HFFc6 (cell line): ENCODE measurements at places on chromosomes 3 and 15. TPM values are rescaled to one million over a fixed set of nuclear protein-coding genes. Genes with fewer than 3 reads are reported as not detected.

The NLGN1 gene
- total RNA-seq = 9.1 to 13.7 TPM (median 11.0 TPM) in 3 replicates

The TM4SF1 gene
- 7.7 to 75.8 TPM (median 9.2 TPM) in 3 replicates for total RNA-seq

The SLC51B gene
- not detected in 3 replicates for total RNA-seq

The DLEC1 gene
- total RNA-seq = 0.05 to 0.06 TPM in 2 of 3 replicates, not detected in the other

The RASGRF1 gene
- 0.23 TPM in 1 of 3 replicates, not detected in the others for total RNA-seq

The ACAN gene
- total RNA-seq = not detected in 3 replicates

DNA sequence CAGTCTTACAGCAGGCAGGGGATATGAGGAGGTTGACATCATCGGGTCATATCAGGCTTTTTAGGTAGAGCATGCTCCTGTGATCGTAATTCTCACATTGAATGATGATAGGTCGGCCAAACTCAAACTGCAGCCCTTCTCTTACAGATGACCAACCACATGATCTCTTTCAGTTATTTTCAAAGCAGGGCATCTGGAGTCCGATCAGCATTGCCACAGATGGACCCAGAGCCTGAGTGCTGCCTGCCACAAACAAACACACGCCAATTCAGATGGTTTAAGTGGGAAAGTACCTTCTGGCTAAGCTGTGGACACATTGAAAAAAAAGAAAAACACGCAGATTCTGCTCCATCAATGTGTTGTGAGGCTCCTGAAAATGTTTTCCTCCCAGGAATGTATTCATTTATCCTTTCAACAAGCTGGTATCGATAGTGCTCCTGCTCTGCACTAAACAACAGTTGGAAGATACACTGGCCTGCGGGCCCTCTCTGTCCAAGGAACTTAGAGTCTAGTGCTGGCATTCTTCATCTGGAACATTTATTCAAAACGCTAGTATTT lies 31.2 kb downstream of the ARPP21 start:
- no peak for DNase-seq

GRCh38 chr15:59792359-59792758 lies 103.2 kb upstream of the BNIP2 start:
- no peak for DNase-seq

- no peak for DNase-seq
These were observed 13.8 kb downstream of the ATP11B start for GRCh38 chr3:182807061-182807460.

- peak; percentile 39 for DNase-seq
These were observed 9.3 kb downstream of the COLQ start for GRCh38 chr3:15512166-15512565.

GRCh38 chr3:184440151-184440550 lies 60.3 kb downstream of the CHRD start:
- no peak for DNase-seq

DNA sequence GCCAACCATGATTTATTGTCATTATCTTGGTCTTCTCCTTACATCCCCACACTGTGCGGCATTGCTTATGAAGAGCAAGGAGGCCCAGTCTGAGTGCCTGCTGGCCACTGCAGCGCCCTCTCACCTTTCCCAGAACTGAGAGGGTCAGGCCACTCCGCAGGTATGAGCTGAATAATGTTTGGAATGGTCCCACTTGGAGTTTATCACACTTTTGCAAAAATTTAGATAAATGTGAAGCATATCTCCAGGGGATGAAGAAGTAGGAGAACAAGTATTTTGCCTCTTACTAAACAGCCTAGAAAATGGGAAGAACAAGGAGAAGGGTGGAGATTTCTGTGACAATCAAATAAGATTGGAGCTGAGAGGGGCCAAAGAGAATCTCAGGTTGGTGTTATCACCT lies 74.4 kb upstream of the GSK3B start:
- DNase-seq = no peak

DNA sequence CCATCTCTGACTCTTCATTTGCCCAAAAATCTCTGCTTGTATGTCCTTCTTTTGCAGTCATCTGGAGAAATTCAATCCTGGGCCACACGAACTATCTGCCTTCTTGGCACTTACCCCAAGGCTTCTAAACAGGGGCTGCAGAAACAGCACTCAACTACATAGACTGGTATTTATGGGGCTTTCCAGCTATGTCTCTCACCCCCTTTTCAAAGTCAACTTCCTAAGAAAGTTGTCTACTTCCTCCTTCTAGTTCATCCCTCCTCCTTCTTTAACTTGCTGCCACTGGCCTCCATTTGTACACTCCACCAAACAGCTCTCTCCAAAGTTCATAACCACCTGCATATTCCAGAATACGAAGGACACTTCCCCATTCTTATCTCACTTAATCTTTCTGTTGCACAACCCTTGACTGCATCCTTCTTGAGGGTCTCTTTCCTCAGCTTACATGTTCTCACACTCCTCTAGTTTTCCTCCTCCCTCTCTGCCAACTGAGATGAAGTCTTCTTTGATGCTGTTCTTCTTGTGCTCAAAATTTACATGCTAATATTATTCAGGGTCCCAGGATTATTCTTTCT lies 55.2 kb downstream of the PLD1 start:
- DNase-seq = no peak

DNA sequence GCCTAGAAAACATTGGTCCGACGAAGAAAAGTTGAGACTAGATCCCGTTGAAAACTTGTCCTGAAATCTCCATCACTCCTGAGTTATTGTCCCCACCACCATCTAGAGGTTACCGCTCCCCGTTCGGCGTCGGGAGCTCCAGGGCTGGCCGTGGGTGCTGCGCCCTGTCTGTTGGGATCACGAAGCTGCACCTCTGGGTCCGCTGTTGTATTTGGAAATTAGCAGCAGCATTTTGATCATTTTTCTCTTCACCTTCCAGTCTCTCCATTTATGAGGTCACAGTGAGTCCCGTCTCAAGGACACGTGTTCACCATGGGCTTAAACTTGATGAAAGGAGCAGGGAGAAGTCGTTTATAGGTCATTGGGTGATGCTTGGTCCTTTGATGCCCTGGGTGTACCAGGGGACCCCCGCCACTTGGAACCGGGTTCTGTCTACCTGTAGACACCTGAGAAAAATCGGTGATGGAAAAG lies 565 bp downstream of the MANF start:
- DNase-seq = no peak

DNA sequence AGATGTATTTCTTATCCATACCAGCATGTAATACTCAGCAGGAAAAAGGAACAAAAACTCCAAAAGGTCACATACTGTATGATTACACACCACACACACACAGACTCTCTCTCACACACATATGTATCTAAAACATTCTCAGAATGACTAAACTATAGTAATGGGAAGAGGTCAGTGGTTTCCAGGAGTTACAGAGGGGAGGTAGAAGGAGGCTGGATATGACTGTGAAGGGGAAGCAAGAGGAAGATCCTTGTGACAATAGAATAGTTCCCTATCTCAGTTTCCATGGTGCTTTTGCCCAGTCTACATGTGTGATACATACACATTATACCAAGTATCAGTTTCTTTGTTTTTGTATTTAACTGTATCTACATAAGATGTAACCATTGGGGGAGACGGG lies 190.1 kb downstream of the IL5RA start:
- no peak for DNase-seq

GRCh38 chr3:32157600-32158264 lies 51.3 kb downstream of the GPD1L start:
- DNase-seq = no peak

GRCh38 chr15:42772144-42772543 lies 35.2 kb upstream of the CDAN1 start:
- DNase-seq = no peak

GRCh38 chr3:99633887-99634558 lies 4.4 kb upstream of the COL8A1 start:
- DNase-seq = no peak

GRCh38 chr15:66621491-66622467 lies 56.0 kb upstream of the LCTL start:
- DNase-seq = no peak

GRCh38 chr15:92719021-92719420 lies 63.4 kb upstream of the FAM174B start:
- DNase-seq = no peak

- DNase-seq = peak; percentile 30
These were observed at the start of gene ABHD17C for GRCh38 chr15:80695099-80695910. ABHD17C (plus strand) TSS chr15:80695310; CDS start chr15:80695430, 120 bp downstream.

GRCh38 chr15:51908316-51908715 lies 63.3 kb downstream of the LEO1 start:
- DNase-seq = peak; percentile 35

GRCh38 chr3:188196232-188196990 lies 42.5 kb downstream of the LPP start:
- DNase-seq = peak; percentile 25

GRCh38 chr3:32442766-32443165 lies 51.1 kb downstream of the CMTM7 start:
- peak; percentile 51 for DNase-seq

- DNase-seq = no peak
These were observed 149.4 kb upstream of the ADAMTS9 start for GRCh38 chr3:64837126-64837738.
